Omental fat pad (tissue), 4 donors: ENCODE measurements at places on chromosomes 1 and 21. TPM values are rescaled to one million over a fixed set of nuclear protein-coding genes. Genes with fewer than 3 reads are reported as not detected.

- no peak for DNase-seq
Observed at GRCh38 chr1:11151826-11152612, 37.1 kb upstream of the ANGPTL7 start.

DNA sequence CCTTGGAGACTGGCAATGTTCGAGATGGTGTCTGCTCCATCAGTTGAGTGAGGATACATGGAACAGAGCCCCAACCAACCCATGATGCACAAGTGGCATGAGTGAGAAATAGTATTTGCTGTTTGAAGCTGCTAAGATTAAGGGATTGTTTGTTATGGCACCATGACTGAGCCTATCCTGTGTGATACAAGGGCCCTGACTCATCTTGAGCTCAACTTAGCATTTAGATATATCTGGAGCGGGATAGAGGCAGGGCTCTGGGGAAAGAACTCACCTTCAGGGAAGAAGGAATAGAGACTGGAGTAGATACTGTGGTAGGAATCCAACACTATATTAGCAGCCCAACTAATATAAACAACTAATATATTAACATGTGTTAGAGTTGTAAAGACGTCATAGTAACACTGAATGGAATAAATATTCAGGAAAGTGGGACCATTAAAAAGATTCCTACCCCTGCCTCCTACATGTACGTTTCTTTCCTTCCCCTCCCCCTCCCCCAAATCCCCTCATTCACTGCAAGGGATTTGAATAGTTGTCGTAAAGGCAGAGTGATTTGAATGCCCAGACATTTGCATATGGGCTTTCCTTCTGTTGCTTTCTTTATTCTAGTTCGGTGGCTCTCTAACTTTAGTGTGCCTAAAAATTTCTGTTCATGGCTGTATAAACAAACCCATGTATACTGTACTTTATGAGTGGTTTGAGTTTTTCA, 106.6 kb upstream of the POU3F1 start:
- no peak for DNase-seq

GRCh38 chr1:29640428-29640785, 404.1 kb downstream of the PTPRU start:
- no peak for DNase-seq

DNA sequence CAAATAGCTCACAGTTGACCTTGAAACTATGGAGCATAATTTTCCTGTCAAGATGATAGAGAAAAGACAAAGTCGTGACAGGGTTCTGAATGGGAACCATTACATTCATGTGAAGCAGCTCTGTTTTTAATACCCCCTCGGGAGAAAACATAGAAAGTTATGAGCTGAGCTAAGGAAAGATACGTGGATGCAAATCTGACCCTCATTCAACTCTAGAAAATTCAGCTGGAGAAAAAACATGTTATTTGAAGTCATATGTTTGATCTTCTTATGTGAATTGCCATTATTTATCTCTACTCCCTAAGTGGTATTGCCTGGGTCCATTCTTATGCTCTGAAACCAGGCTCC, 48.0 kb upstream of the LRRC52 start:
- no peak for DNase-seq

DNA sequence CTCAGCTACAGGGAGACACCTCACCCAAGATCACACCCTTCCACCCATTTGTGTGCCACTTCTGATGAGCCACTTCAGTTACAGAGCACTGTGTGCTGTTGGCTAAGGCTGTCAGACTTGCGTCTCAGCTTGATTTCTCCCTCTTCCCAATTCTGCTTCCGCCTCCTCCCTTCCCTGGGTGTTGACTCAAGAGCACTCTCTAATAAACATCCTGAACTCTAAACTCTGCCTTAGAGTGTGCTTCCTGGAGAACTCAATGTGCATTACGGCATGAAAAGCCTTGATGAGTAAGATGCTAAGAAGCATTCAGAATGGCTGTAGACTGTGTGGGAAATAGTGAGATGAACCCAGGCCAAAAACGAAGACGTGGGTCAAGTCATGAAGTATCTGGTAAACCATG, 54.9 kb upstream of the S1PR1 start:
- no peak for DNase-seq

GRCh38 chr1:66998972-66999371, 55.0 kb downstream of the SLC35D1 start:
- DNase-seq = no peak

DNA sequence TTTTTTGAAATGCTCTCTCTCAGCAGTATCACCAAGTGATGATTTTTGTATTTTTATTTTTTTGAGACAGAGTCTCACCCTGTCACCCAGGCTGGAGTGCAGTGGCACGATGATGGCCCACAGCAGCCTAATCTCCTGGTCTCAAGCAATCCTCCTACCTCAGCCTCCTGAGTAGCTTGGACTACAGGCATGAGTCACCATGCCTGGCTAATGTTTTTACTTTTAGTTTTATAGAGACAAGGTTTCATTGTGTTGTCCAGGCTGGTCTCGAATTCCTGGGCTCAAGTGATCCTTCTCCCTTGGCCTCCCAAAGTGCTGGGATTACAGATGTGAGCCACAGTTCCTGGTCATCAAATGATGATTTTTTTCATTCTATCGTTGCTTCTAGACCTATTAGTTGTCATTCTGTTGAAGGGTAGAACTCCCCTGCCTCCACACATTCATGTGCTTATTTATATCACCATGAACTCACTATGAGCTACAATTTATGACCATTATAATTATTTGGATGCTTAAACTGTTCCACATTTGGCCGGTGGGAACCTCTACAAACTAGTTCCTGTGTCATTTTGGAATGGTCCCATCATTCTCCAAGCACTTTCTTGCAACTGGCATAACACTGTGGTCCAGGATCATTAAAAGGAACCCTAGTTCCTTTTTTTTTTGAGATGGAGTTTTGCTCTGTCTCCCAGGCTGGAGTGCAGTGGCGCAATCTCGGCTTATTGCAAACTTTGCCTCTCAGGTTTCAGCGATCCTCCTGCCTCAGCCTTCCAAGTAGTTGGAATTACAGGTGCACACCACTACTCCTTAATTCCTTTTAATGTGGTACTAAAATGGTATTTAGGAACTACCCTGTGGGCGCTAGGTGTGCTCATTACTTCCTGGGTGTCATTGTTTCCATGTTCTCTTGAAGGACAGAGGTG, 20.2 kb upstream of the TOR3A start:
- DNase-seq = no peak

GRCh38 chr1:175597969-175598765, 145.2 kb downstream of the TNR start:
- DNase-seq = no peak

GRCh38 chr1:236950365-236950764, 53.9 kb downstream of the MT1HL1 start:
- DNase-seq = no peak

DNA sequence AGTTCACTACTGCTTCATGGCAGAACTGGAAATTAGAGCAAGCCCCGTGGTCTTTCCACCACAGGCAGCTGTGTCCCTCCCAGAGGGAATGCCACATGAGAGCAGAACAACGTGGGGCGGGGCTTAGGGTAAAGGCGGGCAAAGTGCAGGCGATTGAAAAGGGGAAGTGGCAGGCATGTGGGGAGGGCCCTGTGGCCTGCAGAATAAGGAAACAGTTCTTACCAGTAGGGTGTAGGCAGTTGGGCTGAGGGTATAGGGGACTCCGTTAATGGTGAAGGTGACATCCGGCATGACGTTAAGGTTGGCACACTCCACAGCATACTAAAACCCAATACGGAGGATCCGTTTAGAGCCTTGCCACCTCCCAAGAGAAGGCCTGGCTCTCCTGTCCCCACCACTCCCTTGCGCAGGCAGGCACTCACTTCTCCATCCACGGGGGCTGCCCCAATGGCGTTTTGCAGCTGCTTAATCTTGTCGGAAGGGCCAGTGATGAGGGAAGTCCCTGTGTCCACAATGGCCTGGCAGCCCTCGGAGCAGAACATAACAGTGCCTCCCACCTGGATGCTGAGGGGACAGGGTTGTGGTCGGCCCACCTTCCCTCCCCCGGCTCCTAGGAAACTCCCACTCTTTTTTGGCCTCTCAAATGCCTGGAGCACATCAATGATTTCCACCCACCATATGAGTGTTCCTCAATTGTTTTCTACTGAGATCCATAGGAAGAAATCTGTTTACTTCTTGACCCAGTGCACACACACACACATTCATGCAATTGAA, 9.1 kb upstream of the RAB7B start:
- DNase-seq = no peak

GRCh38 chr1:239283216-239283615, 103.2 kb upstream of the CHRM3 start:
- no peak for DNase-seq

GRCh38 chr1:94235189-94236012, 2.0 kb downstream of the ARHGAP29 start:
- DNase-seq = no peak

DNA sequence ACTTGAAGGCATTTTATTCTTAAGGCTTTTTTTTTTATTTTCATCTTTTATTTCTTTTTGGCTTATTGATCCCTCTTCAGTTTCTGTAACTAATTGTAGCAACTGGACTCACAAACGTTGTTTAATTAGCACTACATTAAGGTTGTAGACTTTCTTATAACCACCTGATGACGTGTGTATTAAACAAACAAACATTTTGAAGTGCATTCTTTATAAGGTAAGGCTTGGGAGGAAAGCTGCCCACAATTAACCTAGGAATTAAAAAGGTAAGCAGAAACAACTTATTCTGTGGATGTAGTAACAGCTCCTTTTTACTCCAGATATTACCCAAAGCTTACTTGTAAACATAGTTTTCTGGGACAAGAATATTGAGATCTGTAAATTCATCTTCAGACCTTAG, 55.0 kb downstream of the CAMSAP2 start:
- DNase-seq = no peak

- no peak for DNase-seq
Observed at GRCh38 chr1:110097507-110098221, 14.6 kb upstream of the UBL4B start.

DNA sequence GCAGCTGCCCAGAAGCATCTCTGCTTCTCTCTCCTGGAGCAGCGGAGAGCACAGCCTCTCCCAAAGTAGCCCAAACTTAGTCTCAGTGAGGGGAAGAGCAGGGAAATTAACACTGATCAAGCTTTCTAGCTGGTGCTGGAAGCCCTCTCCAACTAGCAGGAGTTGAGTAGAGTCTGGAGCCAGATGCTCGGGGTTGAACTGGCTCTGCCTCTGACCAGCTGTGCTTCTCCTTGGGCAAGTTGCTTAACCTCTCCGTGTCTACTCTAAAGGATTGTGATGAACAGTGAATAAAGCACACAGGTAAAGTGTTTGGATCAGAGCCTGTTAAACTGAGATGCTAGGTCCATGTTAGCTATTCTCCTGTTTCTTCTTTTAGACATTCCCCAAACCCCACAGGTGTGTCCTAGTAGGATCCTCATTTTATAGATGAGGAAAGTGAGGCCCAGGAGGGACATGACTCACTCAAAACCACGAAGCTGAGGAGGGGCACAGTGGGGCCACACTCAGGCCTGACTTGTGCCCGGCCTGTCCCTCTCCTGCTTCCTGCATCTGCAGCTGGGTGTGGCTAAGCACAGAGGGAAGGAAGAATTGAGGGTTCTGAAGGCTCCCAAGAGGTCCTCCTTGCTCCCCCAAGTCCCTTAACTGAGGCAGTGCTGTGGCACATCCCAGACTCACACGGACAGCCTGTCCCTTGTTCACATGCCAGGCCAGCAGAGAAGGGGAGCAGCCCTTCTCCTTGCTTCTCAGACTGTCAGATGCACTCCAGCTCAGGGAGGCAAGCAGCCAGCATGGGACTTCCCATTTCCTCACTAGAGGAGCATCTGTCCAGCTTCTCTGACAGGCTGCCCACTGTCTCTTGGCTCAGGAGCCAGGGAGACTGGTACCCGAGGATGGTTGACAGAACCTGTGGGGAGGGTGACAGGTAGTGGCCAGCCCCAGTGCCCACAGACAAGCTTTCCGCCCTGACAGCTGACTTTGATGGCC, 152.0 kb upstream of the IGSF21 start:
- DNase-seq = no peak

- no peak for DNase-seq
Observed at GRCh38 chr1:98749152-98749756, 87.7 kb downstream of the SNX7 start.

DNA sequence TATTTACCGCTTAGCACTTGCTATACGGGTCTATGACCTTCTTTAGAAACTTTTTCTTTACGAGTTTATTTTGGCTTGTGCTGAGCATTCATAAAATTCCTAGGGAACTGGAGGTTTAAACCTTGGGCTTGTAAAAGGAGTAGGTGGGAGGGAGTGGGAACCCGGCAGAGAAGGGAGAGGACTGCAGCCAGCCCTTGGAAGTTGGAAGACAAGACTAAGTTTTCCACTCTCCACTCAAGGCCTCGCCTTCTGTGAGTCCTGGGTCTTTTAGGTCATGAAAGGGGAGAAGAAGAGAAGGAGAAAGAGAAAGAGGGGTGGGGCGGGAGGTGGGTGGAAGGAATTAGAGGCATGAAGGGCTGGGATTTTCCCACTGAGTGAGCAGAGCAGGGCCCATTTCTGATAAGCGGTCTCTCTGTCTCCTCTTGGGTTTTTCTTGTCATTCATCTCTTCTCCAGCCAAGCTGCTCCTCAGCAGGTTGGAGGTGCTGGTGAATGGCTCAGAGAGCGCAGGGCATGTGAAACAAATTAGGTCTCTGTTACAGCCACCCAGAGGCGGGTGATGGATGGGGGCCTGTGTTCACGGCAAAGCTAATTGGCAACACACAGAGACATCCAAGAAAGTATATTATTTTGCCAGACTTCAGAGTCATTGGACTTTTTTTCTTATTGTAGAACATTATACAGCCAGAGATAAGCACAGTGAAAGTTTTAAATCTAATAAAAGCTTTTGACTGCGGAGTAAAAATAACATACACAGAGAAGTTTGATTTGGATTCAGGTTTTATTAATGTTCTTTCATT, 247.3 kb downstream of the FOXD2 start:
- DNase-seq = no peak

DNA sequence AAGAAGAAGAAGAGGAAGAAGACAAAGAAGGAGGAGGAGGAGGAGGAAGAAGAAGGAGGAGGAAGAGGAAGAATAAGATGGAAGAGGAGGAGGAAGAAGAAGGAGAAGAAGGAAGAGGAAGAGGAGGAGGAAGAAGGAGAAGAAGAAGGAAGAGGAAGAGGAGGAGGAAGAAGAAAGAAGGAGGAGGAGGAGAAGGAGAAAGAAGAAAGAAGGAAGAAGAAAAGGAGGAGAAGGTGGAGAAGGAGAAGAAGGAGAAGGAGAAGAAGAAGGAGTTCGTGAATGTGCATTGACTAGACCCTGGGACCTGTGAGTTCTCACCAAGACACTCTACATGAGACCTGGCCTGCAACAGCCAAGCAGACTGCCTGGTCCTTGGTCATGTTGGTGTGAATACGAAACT, 131.7 kb upstream of the ERRFI1 start:
- no peak for DNase-seq

- DNase-seq = no peak
Observed at GRCh38 chr1:15153842-15154479, 414 bp downstream of the TMEM51 start.

IRF6 gene
- total RNA-seq = 0.84 TPM

TACSTD2 gene
- total RNA-seq = 0.88 TPM

CYP2J2 gene
- 2.3 TPM for total RNA-seq

TMEM200B gene
- 26.8 TPM for total RNA-seq

VCAM1 gene
- 28.6 TPM for total RNA-seq

C1orf210 gene
- not detected for total RNA-seq

MRPL9 gene
- total RNA-seq = 53.4 TPM

HCRTR1 gene
- not detected for total RNA-seq

GBP5 gene
- 9.1 TPM for total RNA-seq

XCL2 gene
- total RNA-seq = 1.6 TPM

RGS18 gene
- 18.4 TPM for total RNA-seq

SPRR2B gene
- not detected for total RNA-seq
